ENCODE measurements at places on chromosomes 16 and 17.
A peak's percentile ranks its signal among the peaks of the same experiment; 100 is the strongest.

- no peak for DNase-seq
Observed at GRCh38 chr17:45127207-45127547, 5.1 kb downstream of the PLCD3 start.

GRCh38 chr17:38920374-38921291 is 4.8 kb upstream of the LASP1NB start:
- DNase-seq = no peak

DNA sequence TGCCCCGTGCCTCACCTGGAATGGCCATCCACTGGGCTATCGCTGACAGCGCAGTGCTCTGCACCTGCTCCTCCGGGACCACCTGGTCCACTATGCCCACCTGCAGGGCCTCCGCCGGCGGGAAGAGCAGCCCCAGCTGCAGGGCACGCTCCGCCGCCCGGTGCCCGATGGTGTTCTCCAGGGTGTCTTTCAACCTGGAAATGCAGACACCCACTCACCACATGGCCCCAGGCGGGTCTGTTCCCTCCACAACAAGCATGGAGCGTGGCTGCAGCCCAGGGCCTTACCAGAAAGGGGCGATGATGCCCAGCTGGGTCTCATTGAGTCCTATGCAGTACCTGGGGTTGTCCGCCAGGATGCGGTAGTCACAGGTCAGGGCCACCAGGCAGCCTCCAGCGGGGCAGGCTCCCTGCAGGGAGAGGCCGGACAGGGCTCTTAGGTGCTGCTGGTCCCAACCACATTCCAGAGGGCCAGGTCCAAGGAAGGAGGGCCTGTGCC is 6.8 kb downstream of the DNASE1L2 start:
- no peak for DNase-seq

GRCh38 chr17:28645576-28645939 is 600 bp upstream of the BLTP2 start:
- DNase-seq = no peak

DNA sequence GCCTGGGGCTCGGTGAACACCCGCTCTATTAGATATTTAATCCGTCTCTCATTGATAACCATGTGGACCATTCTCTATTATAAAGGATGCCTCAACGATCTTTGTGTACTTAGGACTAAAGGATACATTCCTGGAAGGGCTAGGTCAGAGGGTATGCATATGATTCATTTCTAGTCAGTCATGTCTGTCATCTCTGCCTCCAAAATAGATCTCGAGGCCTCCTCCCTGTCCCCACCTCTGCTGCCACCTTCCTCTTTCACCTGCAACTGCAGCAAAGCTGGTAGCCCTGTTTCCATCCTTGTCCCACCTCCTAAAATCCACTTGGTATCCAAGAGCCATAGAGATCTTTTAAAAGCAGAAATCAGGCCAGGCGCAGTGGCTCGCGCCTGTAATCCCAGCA is 121.5 kb downstream of the KATNIP start:
- DNase-seq = no peak

DNA sequence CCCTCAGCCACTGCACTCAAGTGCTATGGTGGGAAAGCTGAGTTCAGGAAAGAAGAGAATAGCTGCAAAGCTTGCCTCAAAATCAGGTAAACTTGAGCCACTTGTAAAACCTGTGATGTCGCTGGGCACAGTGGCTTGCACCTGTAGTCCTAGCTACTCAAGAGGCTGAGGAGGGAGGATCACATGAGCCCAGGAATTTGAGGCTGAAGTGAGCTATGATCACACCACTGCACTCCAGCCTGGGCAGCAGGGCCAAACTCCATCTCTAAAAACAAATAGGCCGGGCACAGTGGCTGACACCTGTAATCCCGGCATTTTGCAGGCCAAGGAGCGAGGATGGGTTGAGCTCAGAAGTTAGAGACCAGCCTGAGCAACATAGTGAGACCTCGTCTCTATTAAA is 26.4 kb upstream of the SMURF2 start:
- DNase-seq = no peak

- peak; percentile 74 for DNase-seq
Observed at GRCh38 chr17:78253946-78254672, 22.7 kb downstream of the TMEM235 start.

DNA sequence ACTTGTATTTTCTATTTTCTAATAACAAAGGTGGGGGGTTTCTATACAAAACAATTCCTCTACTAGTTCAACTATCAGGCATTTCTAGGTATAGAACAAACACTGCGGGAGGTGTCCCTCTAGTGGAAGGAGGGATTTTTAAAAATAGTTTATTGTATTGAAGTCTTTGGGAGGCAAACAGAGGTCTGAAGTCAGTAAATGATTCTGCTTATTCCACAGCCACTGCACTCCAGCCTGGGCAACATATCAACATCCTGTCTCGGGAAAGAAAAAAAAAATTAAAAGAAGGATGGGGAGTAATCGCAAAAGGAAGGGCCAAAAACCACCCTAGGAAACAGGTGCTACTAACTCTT is 648 bp upstream of the ERCC4 start:
- DNase-seq = no peak

- DNase-seq = no peak
Observed at GRCh38 chr16:57614944-57615343, 13.5 kb upstream of the ADGRG1 start.

- DNase-seq = no peak
Observed at GRCh38 chr17:77549726-77550366, 408.7 kb upstream of the TNRC6C start.

DNA sequence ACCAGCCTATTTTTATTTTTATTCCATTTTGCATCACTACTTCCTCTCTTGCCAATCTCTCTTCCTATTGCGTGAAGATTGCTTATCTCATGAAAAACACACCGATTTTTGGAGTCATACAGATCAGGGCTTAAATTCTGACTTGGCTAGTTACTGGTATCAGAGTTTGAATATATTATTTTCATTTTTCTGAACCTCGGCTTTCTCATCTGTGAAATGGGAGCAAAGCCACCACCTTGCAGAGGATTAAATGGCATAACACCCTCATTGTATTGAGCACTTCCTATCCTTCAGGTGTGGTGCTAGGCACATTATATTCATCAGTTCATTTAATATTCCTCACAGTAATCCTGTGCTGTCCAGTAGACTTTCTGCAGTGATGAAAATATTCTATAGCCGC is 208.8 kb downstream of the HAPSTR1 start:
- no peak for DNase-seq

DNA sequence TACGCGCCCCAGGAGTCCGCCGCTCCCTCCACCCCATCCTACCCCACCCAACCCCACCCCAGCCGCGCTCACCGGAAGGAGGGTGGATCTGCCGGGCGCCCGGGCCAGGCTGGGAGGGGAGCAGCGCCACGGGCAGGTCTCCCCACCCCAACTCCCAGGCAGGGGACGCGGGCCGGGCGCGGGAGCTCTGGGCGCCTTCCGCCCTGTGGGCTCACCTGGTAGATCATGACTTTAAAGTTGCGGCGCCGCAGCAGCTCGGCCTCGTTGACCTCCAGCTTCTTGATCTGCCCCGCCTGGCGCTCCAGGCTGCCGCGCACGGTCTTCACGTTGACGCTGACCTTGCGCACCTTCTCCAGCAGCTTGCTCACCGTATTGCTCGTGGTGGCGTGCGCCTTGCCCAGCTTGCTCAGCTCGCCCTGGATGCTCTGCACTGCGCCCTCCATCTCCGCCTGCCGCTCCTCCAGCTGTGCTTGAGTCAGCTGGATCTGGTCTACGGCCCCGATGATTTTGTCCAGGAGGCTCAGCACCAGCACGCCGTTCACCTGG is 571 bp downstream of the CAVIN1 start:
- DNase-seq = no peak

GRCh38 chr17:4150096-4150495 is 7.1 kb downstream of the CYB5D2 start:
- no peak for DNase-seq

GRCh38 chr16:80175011-80175410 is 365.8 kb upstream of the DYNLRB2 start:
- no peak for DNase-seq

DNA sequence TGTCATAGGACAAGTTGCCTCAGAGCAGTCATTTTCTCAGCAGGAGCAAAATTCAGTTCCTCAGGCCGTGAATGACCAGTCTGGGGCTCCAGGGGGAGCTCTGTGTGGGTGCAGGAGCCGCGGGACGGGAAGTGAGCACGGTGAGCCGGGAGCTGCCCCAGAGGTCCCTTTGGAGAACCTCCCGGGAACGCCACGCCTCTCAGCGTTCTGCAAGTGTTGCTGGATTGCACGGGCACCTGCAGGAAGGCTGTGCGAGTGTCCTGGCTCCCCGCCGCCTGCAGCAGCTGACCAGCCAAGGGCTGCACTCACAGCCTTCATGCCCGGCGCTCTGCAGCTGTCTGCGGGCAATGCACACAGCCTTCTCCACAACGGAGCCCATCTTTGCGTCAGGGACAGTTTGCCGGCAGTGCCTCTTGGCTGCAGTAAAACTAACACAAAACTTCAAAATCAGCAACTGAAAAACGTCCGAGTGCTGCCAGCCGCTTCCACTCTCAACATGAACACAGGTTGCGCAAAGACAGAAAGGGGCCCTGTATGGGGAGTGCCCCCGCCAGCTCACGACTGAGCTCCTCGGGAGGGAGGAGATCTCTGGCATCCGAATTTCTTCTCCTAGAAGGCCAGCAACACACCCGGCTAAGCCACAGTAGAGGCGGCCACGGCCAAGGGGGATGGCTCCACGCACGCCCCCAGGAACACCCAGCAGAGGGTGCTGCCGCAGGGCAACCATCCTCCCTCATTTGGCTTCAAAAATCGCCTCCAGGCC is 16.0 kb downstream of the NDUFAF8 start:
- DNase-seq = no peak

GRCh38 chr17:78817123-78817522 is 23.5 kb downstream of the USP36 start:
- DNase-seq = peak; percentile 25

DNA sequence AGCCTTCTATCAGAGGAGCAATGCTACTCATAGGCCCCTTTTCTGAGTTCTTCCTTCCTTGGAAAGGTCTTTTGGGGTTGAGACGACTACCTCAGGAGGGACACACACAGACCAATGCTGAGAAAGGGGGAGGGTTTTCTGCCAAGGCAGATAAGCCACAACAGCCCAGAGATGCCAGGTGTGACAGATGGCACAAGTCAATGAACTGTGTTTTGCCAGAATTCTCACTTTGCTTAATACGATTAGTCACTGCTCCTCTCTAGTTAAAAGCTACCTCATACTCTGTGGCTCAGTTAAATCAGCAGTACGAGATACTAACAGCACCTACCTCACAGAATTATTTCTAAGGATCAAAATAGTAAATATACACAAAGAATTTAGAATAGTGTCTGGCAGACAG is 8.0 kb downstream of the BRD7 start:
- DNase-seq = no peak

DNA sequence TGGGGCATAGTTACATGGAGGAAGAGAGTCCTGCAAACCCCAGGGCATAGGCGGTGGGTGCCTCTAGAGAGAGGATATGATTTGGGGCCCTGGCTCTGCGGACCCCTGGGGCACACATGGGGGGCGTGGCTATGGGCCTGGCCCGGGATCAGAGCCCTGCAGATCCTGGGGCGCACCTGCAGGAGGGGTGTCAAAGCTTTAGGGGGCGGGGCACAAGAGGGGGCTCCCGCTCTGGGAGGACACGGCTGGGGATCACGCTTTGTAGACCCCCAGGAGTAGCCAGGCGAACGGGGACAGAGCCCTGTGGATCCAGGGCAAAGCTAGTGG is 497 bp downstream of the BCL7C start:
- no peak for DNase-seq

- no peak for DNase-seq
Observed at GRCh38 chr17:75566834-75567233, 20.8 kb upstream of the MYO15B start.

DNA sequence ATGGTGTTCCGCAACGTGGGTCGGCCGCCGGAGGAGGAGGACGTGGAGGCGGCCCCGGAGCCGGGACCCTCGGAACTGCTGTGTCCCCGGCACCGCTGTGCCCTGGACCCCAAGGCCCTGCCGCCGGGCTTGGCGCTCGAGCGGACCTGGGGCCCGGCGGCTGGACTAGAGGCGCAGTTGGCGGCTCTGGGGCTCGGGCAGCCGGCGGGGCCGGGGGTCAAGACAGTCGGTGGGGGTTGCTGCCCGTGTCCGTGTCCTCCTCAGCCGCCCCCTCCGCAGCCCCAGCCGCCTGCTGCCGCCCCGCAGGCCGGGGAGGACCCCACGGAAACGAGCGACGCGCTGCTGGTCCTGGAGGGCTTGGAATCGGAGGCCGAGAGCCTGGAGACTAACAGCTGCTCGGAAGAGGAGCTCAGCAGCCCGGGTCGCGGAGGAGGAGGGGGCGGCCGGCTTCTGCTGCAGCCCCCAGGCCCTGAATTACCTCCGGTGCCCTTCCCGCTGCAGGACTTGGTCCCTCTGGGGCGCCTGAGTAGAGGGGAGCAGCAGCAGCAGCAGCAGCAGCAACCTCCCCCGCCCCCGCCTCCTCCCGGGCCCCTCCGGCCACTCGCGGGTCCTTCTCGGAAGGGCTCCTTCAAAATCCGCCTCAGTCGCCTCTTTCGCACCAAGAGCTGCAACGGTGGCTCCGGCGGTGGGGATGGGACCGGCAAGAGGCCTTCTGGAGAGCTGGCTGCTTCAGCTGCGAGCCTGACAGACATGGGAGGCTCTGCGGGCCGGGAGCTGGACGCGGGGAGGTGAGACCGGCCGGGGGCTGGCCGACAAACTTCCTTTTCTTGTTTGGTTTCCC is 821 bp downstream of the SOCS7 start:
- no peak for DNase-seq

- no peak for DNase-seq
Observed at GRCh38 chr16:69166946-69167930, 19.7 kb upstream of the SNTB2 start.

DNA sequence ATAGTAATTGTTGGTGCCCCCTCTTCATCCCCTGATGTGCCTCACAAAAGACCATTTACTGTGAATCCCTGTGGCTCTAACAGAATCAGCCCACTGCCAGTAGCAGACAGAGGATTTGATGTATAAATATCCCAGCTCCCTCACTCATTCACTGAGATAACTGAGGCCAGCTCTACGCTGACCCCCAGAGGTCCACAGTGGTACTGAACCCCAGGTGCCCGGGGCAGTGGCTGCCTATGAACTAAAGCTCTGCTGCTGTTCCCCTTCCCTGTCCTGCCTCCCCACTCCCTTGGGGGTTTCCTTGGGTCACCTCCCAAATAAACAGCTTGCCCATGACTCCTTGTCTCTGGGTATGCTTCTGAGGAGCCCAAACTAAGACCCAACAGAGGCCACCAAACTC is 295.8 kb downstream of the FOXL1 start:
- no peak for DNase-seq

- no peak for DNase-seq
Observed at GRCh38 chr16:1281517-1281916, 25.6 kb downstream of the TPSD1 start.

DNA sequence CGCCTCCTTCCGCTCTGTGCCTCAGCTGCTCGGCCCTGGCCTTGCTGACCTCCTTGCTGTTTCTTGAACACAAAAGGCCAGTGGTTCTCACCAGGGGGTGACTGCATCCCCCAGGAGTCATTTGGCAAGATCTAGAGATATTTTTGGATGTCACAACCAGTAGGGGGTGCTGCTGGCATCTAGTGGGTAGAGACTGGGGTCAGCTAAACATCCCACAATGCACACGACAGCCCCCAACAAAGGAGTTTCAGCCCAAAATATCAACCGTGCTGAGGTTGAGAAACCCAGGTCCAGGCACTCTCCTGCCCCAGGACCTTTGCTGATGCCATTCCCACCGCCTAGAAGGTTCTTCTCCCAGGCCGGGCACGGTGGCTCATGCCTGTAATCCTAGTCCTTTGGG is 39.7 kb downstream of the ABCC6 start:
- no peak for DNase-seq

GRCh38 chr16:76268824-76269223 is 8.4 kb upstream of the CNTNAP4 start:
- no peak for DNase-seq

GRCh38 chr16:4944333-4945281 is 7.7 kb upstream of the PPL start:
- DNase-seq = no peak

- DNase-seq = no peak
Observed at GRCh38 chr17:31428111-31428510, 36.6 kb downstream of the RAB11FIP4 start.
